PC-9 (cell line): ENCODE measurements at places on chromosomes 12 and 14. TPM values are rescaled to one million over a fixed set of nuclear protein-coding genes. Genes with fewer than 3 reads are reported as not detected.

TRIM9 gene
- total RNA-seq, result 1.5 and 2.1 TPM in 2 replicates

STAC3 gene
- 1.3 and 2.2 TPM in 2 replicates for total RNA-seq

TAS2R42 gene
- not detected in 2 replicates for total RNA-seq

RNF212B gene
- total RNA-seq, result not detected in 2 replicates

ZDHHC22 gene
- total RNA-seq, result not detected in 2 replicates

VSX2 gene
- total RNA-seq, result not detected in 2 replicates

TMEM229B gene
- total RNA-seq, result 1.2 and 1.6 TPM in 2 replicates

TSPAN19 gene
- total RNA-seq, result not detected in 2 replicates

SLC17A8 gene
- total RNA-seq, result not detected in 2 replicates

MYF6 gene
- total RNA-seq, result not detected in 2 replicates

GNB3 gene
- not detected in 2 replicates for total RNA-seq

OTOGL gene
- total RNA-seq, result not detected in 2 replicates

TAS2R30 gene
- total RNA-seq, result 2.9 and 3.1 TPM in 2 replicates

R3HDM2 gene
- total RNA-seq, result 54.4 and 65.1 TPM in 2 replicates

TBX3 gene
- not detected in 2 replicates for total RNA-seq

GPR65 gene
- total RNA-seq, result not detected in 2 replicates
